ENCODE measurements at places on chromosomes 1 and 21. TPM values are rescaled to one million over a fixed set of nuclear protein-coding genes. Genes with fewer than 3 reads are reported as not detected.

The ERICH3 gene
- not detected for total RNA-seq

The PTCH2 gene
- total RNA-seq: under 0.01 TPM

The ATP5IF1 gene
- 85.6 TPM for total RNA-seq

The TACSTD2 gene
- total RNA-seq: 5.1 TPM

The RHBG gene
- not detected for total RNA-seq

- DNase-seq: no peak
Observed at GRCh38 chr1:180208264-180208663, 21.8 kb upstream of the LHX4 start.

- DNase-seq: no peak
Observed at GRCh38 chr1:42358791-42359190, 21.8 kb upstream of the RIMKLA start.

DNA sequence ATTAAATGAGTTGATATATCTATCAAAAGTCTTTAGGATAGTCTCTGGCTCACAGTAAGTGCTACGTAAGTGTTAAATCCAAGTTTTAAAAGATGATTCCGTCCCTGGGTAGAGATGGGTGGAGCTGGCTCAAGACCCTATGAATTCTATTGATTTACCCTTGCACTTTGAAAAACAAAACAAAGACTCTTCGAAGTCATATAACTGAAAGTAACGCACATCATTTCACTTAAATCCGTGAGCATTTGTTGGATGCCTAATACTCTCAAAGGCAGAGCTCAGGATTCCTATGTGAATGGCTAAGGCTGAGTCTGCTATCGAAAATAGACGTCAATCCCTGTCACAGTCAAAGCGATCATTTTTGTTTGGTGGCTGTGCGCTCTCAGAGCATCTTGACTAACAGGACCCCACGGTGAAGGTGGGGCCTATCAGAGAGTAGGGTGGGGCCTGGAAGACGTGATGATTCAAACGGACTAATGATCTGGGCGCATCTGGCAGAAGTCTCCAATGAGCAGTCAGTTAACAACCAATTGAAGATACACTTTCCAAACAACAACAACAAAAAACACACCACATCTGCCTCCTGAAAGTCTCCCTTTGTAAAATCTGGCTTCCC, 1.2 kb upstream of the NUCKS1 start:
- peak; percentile 56 for DNase-seq

- no peak for DNase-seq
Observed at GRCh38 chr1:114512595-114513280, 1.7 kb upstream of the TRIM33 start.

GRCh38 chr1:248618878-248619277, 16.0 kb downstream of the OR2T11 start:
- peak; percentile 25 for DNase-seq

- DNase-seq: no peak
Observed at GRCh38 chr1:59979666-59980065, 53.1 kb upstream of the CYP2J2 start.

DNA sequence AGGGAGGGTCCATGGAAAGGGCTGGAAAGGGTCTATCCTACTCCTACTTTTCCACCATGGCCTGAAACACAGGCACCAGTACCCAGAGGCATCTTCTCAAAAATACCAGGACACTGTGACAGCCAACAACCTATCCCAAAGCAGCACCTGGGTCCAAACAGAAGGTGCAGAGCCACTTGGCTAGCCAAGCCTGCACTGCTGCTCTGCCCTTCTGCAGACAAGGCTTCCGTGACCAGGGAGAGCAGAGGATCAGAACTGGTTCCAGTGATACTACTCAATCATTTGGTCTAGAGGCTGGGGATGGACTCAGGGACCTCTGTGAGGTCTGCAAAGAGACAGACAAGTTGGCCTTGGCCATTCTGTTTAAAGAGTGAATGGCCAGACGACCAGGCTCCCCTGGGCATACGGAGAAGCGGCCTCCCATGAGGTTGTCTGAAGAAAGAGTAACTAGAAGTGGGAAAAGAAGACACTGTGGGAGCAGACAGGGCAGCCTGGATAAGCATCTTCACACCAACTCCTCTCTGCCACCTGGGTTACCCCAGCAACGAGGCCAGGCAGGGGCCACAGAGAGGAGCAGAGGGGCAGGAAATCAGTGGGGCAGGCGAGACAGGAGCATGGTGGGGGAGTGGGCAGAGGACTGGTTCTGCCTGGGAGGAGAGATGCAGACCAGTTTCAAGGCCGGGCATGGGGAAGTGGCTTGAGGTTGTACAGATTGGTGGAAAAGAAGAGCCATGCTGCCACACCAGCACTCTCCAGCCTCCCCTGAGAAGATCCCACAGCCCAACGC, 5.7 kb downstream of the KCNN3 start:
- DNase-seq: no peak

DNA sequence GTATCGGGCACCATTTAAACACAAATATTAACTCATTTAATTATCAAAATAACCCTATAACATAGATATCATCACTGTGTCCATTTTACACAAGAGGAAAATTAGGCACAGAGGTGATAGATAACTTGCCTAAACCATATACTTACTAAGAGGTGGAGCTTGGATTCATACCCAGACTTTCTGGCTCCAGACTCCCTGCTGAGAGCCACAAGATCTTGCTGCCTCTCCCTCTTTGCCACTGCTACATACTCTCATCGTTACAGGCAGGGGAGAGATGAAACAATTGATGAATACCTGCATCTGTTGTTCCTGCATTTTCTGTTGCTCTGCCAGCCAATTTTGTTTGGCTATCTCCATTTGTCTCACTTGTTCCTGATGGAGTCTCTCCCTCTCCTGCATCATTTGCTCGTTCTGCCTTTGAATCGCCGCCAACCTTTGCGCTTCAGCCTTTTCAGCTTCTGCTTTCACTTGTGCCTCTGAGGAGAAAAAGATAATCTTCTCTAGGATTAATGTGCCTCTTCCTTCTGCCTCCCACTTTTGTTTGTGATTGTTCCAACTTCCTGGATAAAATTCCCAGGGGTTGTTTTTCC, 10.6 kb downstream of the GBP5 start:
- no peak for DNase-seq

DNA sequence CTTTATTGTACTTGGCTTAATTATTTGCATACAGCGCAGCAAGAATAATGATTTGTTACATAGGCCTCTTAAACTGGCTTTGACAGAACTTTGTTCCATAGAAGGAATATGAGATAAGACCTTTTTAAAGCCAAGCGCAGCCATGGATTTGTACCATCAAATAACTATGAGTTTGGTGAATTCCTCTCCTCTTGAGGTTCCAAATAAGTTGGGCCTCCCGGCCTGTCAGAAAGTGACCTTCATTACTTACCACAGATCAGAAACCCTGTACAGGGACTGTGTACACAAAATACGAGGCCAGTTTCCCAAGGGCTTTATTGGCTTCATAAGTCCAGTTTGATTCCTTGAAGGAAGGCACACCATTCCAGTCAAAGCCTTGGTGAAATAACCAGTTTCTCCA, 21.8 kb upstream of the HSD3B1 start:
- no peak for DNase-seq

DNA sequence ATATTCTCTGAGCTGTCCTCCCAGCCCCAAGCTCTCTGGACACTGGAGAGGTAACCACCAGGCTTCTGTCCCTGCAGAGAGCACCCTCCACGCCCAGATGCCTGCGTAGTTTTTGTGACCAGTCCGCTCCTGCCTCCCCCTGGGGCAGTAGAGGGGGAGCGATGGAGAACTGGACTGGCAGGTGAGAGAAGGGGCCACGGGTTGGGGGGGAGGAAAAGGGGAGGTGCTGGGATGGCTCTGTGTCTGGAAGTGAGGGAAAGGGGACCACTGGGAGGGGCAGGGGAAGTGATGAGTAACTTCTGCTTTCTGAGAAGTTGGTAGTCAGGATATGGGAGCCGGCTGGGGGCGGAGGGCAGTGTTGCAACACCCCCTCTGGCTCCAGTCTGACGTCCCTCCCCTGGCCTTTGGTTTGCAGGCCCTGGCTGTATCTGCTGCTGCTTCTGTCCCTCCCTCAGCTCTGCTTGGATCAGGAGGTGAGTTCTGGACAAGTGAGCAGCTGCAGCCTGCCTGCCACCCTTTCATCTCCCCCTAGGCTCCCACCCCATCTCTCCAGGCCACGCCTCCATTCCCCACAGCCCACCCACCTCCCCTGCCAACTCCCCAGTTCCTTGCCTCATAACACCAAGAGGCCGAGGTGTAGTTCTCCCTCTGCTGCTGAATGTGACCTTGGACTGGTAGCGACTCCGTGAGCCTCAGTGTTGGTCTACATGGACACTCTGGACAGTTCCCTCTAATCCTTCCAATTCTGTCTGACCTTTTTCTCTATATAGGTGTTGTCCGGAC, 3.1 kb downstream of the ADAMTSL4 start:
- peak; percentile 46 for DNase-seq

Measured in dermis microvascular lymphatic vessel endothelial cell (primary cell).